ENCODE measurements at places on chromosomes 5 and 9.

DNA sequence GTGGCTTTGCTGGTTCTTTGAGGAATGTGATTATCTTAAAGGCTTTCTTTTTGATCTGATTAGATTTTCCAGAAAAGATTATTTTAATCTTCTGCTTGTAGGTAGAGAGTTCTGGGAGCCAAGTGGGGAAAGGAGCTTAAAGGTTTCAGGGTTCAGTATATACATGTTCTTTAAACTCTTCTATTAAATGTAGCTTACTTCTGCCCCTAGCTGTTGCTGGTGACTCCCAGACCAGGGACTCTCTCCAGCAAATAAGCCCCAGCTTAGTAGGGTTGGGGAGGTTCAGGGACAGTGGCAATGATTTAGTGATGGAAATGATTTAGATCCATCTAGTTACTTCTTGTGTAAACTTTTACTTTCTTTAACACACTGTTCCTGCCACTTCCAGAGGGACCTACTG lies 72.2 kb downstream of the SLC12A2 start:
- DNase-seq, result no peak

DNA sequence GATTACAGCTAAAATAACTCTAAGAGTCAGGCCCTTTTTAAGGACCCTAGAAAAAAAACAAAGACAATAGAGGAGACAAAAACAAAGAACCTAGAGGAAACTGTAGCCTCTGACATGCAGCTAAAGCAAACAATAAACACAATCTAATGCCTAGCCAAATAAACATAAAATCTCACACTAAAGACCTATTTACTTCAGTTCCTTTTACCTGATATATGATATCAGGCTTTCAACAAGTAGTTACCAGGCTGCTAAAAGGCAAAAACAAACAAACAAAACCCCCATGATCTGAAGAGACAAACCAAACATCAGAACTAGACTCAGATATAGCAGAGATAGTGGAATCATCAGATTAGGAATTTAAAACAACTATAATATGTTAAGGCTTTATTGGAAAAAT lies 226.5 kb upstream of the POU5F2 start:
- no peak for DNase-seq

GRCh38 chr5:153659039-153659736 lies 168.7 kb downstream of the GRIA1 start:
- no peak for DNase-seq

DNA sequence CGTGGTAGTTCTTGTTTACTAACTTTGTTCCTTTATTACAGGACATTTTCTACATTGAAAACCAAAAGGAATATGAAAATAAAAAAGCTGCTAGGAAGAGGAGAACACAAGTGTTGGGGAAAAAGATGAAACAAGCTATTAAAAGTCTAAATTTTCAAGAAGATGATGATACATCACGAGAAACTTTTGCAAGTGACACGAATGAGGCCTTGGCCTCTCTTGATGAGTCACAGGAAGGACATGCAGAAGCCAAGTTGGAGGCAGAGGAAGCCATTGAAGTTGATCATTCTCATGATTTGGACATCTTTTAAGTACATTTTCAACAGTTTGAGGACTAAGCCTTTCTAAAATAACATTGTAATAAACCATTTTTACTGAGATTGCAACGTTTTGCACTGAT lies 23.8 kb downstream of the PHAX start:
- DNase-seq, result no peak

GRCh38 chr5:122981846-122982245 lies 54.7 kb downstream of the PPIC start:
- DNase-seq, result no peak

GRCh38 chr5:127563136-127563535 lies 45.7 kb downstream of the PRRC1 start:
- DNase-seq, result no peak

All from Ammon's horn (tissue), 1 donor.